ENCODE measurements at places on chromosomes 11 and 22.

GRCh38 chr11:108495326-108495725 lies 2.9 kb downstream of the POGLUT3 start:
- no peak for DNase-seq

DNA sequence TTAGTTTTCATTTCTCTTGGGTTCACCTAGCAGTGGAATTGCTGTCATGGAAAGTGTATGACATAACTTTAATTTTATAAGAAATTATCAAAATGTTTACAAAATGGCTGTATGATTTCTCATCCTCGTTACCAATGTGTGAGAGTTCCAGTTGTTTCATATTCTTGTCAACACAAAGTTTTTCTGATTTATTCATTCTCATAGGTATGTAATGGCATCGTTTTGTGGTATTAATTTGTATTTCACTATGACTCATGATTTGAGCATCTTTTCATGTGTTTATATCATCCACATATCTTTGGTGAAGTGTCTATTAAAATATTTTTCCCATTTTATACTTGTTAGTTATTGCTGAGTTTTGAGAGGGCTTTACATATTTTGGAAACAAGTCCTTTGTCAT lies 5.5 kb downstream of the FAM111B start:
- DNase-seq: no peak

- DNase-seq: no peak
These were observed 17.2 kb downstream of the SLC2A11 start for GRCh38 chr22:23874871-23875270.

GRCh38 chr22:45579806-45580725 lies 77.4 kb downstream of the FBLN1 start:
- no peak for DNase-seq

DNA sequence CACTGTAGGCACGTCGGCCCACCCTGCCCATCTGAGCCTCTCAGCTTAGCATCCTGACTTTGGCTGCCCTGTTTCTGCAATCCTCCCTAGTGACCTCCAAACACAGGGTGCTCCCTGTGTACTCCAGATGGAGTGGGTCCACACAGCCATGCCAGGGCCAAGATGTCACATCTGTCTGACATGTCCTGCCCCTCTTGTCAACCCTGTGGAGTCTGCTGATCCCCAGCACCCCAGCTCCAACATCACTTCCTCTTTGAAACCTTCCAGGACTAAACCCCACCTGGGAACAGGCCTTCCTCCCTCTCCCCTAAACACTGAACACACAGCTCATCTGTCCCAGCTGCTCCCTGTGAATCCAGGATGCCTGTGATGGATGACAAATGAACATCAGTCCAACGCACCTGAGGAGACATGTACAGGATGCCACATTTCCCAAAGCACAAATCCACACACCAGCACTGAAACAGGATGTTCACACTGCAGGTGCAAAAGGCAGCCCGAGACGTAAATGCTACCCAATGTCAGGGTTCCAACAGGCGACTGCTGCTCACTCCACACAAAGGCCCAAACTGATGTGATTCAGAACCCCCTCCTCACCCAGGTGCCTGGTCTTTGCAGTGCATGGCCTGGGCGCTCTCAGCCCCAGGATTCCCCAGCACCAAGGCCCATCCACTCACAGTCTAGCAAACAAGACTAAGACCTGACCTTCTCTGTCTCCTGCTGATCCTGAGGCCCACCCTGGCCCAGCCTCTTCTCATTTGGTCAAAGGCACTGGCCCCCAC lies 2.0 kb upstream of the TSSK2 start:
- DNase-seq: no peak

- no peak for DNase-seq
These were observed 30.6 kb downstream of the TECTA start for GRCh38 chr11:121131656-121132055.

- DNase-seq: no peak
These were observed 554.7 kb downstream of the MIAT start for GRCh38 chr22:27212102-27212501.

GRCh38 chr22:24027389-24027975 lies 16.4 kb downstream of the CABIN1 start:
- DNase-seq: no peak

DNA sequence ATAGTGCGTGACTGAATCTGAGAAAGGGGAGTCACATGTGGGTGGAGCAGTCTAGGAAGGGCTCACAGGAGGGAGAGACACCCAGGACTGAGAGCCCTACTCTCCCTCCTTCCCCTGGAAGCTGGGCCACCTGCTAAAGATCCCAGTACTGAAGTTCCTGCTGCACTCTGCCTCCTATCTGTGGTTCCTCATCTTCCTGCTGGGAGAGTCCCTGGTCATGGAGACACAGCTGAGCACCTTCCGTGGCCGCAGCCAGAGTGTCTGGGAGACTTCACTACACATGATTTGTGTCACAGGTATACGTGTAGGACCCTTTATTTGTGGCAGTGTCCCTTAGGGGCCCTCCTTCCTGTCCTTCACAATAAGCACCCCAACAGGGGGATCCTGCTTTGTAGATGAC lies 19.3 kb downstream of the ART5 start:
- no peak for DNase-seq

- DNase-seq: no peak
These were observed 628 bp downstream of the PSMC3 start for GRCh38 chr11:47425611-47426010.

- DNase-seq: no peak
These were observed 11.8 kb downstream of the PRDM11 start for GRCh38 chr11:45158210-45158731.

DNA sequence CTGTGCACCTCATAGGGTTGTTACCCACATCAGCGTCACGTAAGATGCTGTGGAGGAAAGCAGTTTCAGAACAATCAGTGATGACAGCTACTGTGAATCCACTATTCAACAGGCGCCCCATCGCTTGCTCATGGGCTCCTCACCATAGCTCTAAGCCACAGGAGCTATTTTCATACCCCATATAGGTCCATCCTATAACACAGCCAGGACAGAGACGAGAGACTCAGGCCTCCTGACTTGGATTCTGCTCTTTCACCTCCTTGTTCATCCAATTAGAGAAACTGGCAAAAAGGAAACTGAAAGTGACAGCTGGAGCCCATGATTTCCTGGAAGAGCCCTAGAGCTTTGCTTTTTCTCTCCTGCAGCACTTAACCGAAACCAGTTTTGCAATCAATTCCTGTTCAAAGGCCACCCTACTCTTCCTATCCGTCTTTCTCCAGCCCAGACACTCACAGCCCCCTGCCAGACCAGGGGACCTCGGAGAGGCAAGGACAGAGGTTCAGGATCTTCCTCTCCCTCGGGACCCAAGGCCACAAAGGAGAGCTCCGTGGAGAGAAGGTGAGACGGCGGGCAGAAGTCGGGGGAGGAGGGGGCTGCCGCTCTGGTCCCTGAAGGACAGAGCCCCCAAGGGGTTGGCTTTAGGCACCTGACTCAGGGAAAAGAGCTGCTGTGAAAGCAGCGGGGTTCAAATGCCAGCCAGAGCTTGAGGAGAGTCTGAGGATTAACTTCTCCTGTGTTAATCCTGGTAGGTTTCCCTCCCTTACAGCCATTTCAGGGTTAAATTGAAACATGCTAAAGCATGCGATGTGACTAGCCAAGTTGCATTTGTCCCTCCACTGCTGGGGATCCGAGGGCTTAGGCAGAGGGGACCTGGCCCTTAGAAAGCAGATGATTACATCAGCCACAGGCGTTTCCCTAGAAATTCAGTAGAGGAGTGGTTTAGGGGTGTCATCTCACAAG lies at the start of gene APOL6:
TSS of gene APOL6 (plus strand) at position 381 of the 960 bp plus-strand sequence. CDS start 7,980 bp downstream, outside the sequence.
- DNase-seq: peak; percentile 99

- DNase-seq: peak; percentile 15
These were observed 118.2 kb upstream of the CRYBB3 start for GRCh38 chr22:25081409-25081824.

GRCh38 chr22:48537343-48537680 lies 1290.4 kb downstream of the BRD1 start:
- no peak for DNase-seq

DNA sequence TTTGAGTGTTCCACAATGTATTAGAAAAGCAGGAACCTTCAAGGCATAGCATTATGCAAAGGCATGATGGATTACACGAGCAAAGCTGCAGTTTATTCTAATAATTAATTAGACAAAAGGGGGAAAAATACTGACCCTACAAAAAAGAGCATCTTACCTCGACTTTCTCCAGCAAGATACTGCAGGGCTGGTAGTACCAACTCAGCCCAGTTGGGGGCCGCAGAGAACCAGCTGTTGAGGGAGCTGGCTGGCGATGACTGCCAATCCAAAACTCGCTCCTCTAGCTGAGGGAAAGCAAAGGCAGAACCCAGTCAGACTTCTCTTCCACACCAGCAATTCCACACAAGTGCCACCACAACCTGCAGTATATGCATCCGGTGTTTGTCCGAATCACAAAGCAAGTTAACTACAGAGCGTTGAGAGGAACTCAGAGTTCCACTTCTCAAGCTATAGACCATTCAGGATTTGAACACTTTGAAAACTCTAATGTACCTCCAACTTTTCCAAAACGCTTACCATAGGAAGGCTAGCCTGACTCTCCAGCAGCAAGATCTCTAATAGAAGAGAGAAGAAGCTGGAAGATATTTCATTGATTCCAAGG lies 13.7 kb downstream of the NFRKB start:
- DNase-seq: peak; percentile 35

DNA sequence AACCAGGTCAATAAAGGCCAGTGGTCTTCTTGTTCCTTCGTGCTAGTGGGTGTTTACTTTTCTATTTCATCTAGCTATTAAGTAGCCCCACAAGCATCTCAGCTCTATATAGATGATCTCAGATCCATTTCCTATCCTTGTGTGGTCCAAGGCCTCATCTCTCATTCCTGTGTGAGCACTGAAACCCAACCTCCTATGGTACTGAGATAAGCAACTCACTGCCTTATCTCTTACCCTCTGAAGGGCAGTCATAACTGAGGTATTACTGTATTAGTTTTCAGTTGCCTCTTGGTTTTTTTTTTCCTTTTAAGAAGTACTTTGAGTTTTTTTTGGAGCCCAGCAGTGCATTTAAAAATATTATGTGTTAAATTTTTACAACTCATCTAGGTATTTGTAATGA lies 28.3 kb downstream of the ACER3 start:
- no peak for DNase-seq

- no peak for DNase-seq
These were observed 76.8 kb upstream of the ADORA2A start for GRCh38 chr22:24350627-24351026.

GRCh38 chr11:70538641-70539359 lies 140.5 kb downstream of the CTTN start:
- DNase-seq: no peak

DNA sequence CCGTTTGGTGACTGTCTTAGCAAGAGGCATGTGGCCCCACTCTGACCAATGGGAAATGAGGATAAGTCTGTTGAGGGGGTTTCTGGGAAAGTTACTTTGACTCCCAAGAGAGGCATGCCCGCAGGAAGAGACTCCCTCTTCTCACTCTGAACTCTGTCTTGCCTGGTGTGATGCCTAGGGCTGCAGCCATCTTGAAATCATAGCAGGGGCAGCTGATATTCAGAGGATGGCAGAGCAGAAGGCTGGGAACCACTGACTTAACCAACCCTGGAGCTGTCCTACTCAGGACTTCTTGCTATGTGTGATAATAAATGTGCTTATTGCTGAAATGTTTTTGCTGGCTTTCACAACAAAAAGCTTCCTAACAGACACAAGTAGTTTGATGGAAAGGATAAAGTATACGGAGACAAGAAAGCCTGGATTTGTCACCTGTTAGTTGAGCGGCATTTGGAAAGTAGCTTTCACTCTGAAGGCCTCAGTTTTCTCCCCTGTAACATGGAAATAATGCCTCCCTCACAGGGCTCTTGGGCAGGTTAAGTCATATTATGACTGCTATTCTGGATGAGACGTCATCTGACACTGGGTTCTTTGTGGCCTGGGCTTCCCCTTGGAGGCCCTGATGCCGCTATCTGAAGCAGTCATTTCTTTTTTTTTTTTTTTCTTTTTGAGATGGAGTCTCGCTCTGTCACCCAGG lies 128.5 kb downstream of the CEP164 start:
- peak; percentile 16 for DNase-seq

- no peak for DNase-seq
These were observed 269.0 kb upstream of the PDGFD start for GRCh38 chr11:104432981-104433380.

DNA sequence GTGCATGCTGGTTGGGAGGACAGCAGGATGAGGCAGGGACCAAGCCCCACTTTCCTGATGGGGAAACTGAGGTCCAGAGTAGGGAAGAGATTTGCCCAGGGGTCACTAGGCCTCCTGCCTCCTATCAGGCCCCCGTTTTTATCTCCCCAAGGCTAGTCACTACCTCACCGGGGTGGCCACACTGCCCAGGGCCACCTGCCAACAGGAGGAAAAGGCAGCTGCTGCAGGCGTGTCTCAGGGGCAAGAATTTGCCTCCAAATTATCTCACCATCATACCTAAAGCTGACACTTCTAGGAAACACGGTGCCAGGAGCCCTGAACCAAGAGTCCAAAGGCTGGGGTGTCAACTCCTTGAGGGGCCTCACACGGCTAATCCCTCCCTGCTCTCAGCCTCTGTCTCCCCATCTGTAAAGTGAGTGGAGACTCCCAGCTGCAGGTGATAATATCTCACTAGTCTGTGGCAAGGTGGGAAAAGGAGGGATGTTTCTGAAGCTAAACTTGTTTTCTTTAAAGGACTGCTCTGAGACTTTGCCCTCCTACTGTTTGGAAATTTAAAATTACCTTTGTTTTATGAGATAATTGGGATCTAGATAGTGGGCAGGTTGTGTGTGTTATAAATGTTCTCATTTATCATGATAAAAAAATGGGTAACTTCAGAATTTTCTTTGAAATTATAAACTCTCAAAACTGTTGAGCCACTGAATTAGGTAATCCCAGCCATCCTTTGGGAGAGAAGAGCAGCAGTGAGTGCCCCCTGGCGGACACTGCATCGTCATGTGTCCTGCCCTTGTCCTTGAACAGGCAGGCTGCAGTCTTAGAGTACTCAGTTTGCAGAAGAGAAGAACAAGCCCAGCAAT lies 60.0 kb downstream of the MYO7A start:
- peak; percentile 89 for DNase-seq

GRCh38 chr11:46445920-46446771 lies 54.6 kb upstream of the CHRM4 start:
- no peak for DNase-seq

DNA sequence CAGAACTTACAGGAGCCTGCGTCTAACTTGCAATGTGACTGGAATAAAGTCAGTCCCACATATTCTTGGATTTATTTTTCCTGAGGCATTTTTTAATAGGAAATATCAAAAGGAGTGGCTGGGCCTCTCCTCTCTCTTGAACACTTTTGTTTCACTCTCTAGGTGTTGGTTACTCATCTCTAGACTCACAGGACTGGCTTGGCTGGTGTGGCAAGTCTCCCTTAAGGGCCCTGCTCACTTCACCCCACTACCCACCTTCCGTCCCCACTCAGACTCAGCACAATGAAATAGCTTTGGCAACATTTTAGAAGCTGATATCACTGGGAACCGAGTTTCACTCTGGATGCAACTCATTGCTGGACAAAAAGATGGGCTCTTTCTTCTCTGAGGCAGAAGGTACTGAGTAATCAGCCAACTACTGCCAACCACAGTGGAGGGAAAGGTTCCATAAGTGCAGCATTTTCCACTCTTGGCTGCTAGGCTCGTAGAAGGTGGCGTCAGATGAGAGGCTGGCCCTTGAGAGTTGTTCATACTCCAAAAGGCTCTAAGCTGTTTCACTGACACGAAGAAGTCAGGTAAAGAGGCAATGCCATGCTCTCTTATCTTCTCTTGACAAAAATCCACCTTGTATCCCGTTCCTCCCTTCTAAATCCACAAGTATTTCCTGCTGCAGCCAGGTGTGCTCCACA lies 390.6 kb downstream of the SOX6 start:
- no peak for DNase-seq
